Activated CD4-positive, alpha-beta T cell treated with anti-CD3 and anti-CD28 coated beads for 36 hours (primary cell): ENCODE measurements at places on chromosomes 2 and 18. TPM values are rescaled to one million over a fixed set of nuclear protein-coding genes. Genes with fewer than 3 reads are reported as not detected.

DNA sequence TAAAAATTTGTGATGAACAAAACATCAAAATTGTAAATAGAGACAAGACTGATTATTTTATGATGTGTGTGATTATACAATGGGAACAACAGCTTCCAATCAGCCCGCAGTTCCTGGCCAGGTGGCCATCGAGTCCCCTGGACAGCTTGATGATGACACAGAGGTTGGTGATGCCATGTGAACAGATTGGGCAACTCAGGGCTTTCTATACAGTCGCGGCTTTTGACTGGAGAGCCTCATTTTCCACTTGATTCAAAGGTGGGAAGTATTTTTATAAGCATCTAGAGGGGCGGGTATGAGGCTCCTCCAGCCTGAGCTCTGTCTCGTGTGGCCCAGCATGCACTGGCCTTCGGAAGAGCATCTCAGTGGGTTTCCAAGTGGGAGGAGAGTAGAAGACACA lies 14.9 kb upstream of the HPCAL1 start:
- no peaks in the 10 kb centered on the region for H3K27me3 ChIP-seq
- H3K27ac ChIP-seq, result no peak overlapping the region
- H3K36me3 ChIP-seq, result no peaks in the 10 kb centered on the region
- peaks cover 2% of the 10 kb centered on the region for H3K4me1 ChIP-seq
- DNase-seq, result no peak

- peaks cover 39% of the 10 kb centered on the region for H3K4me1 ChIP-seq
- no peak for DNase-seq
- no peak overlapping the region for H3K4me3 ChIP-seq
- H3K27ac ChIP-seq, result no peak overlapping the region
Measured at GRCh38 chr2:221504905-221505304, 67.2 kb downstream of the EPHA4 start.

GRCh38 chr2:9519250-9519649 lies 36.4 kb downstream of the ADAM17 start:
- peaks cover 2% of the 10 kb centered on the region for H3K4me1 ChIP-seq
- peaks cover 48% of the 10 kb centered on the region for H3K36me3 ChIP-seq
- no peak overlapping the region for H3K4me3 ChIP-seq
- H3K27ac ChIP-seq, result peak overlapping the region; percentile 70

- H3K27ac ChIP-seq, result peak overlapping the region; percentile 76
- peaks cover 14% of the 10 kb centered on the region for H3K36me3 ChIP-seq
- no peaks in the 10 kb centered on the region for H3K27me3 ChIP-seq
- DNase-seq, result peak; percentile 33
Measured at GRCh38 chr2:241763551-241764274, 12.9 kb upstream of the GAL3ST2 start.

GRCh38 chr2:159427048-159427447 lies 140.5 kb upstream of the WDSUB1 start:
- peaks cover 9% of the 10 kb centered on the region for H3K36me3 ChIP-seq
- H3K27ac ChIP-seq, result no peak overlapping the region
- H3K4me1 ChIP-seq, result peaks cover 3% of the 10 kb centered on the region
- DNase-seq, result no peak
- H3K27me3 ChIP-seq, result no peaks in the 10 kb centered on the region

DNA sequence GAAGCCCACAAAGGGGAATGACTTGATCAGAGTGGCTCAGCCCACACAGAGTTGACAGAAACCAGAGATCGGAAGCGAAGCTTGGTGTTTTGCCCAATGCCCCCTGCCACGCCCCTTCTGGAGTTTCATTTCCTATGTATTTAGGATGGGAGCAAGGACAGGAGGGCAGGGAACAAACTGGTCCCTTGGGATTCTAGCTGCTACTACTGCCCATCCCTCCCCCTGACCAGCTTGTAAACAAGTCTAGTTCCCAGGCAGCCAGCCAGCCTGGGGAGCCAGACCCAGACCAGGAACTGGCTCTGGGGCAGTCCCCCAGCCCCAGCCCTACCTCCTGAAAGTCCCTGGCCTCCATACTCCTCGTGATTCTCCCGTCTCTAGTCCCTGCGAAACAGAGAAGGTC lies 8.3 kb downstream of the WNT6 start:
- DNase-seq, result no peak
- no peaks in the 10 kb centered on the region for H3K36me3 ChIP-seq
- no peak overlapping the region for H3K4me3 ChIP-seq
- H3K27ac ChIP-seq, result no peak overlapping the region
- peaks cover 13% of the 10 kb centered on the region for H3K4me1 ChIP-seq

Gene NPHP1
- 2.8 TPM for total RNA-seq

Gene GALNT13
- not detected for total RNA-seq

DNA sequence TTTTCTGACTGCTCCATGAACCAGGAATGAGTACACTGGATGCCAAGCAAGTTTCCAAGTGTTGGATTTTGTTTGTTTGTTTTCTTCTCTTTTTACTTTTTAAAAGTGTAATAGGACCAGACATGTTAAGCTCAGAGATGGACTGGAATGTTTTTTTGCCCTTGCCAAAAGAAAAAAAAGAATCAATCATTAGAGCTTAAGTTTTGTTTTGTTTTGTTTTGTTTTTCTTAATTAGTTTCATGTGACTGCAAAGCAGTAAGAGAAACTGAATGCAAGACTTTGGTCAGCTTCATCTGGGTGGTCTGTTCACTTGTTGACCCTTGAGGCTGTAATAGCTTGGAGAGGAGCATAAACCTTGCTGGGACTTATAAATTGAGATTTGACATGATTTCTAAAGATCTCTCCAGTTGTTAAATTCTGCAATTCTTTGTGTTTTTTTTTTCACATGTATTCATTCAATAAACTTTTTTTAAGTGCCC lies 42.4 kb upstream of the SLC1A4 start:
- DNase-seq, result no peak
- no peaks in the 10 kb centered on the region for H3K27me3 ChIP-seq
- H3K27ac ChIP-seq, result peak overlapping the region; percentile 89

DNA sequence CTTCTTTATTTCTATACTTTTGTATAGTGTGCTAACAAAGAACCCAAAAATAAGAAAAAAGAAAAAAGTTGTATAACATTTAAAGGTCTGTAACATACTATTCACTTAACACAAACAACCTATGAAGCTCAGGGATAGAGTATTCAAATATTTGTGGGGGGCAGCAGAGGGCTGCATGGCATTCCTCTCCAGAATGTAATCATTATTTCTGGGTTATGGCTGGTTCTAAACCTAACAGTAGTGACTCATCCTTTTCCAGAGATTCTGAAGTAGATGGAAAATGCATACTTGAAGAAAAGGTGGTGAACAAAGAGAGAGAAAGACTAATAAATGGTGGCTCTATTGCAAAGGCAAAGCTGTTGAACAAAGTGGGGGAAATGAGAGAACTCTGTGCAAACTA lies 249.4 kb downstream of the NRXN1 start:
- no peak overlapping the region for H3K4me3 ChIP-seq
- H3K27me3 ChIP-seq, result no peaks in the 10 kb centered on the region
- H3K4me1 ChIP-seq, result no peaks in the 10 kb centered on the region
- H3K36me3 ChIP-seq, result no peaks in the 10 kb centered on the region
- no peak for DNase-seq

DNA sequence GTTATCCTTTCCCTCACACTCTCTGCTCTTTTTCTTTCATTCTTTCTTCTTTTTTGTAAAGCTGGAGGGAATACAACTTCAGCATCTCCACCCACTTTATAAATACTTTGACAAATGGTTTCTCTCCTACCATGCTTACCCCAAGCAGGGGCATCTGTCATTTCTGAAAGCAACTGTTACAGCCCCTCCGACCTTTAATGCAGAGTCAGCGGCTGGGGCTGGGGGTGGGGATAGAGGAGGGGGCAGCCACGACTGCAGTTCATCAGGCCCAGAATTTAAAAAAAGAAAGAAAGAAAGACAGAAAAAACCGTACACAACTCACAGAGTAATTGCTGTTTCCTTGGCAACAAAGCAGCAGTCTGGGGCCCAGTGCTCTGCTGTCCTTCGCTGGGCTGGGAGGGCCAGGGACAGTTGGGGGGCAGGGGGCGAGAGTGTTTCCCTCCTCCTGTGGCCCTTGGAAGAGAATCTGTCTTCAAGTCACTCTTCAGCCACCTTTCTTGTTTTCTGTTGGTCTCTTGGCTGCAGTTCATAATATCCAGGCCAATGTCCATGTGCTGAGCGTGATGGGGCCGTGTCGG lies 53.8 kb downstream of the CELF4 start:
- no peaks in the 10 kb centered on the region for H3K36me3 ChIP-seq
- H3K4me3 ChIP-seq, result no peak overlapping the region
- no peak overlapping the region for H3K27ac ChIP-seq
- no peaks in the 10 kb centered on the region for H3K27me3 ChIP-seq
- DNase-seq, result no peak

Gene ELOA2
- total RNA-seq, result not detected

DNA sequence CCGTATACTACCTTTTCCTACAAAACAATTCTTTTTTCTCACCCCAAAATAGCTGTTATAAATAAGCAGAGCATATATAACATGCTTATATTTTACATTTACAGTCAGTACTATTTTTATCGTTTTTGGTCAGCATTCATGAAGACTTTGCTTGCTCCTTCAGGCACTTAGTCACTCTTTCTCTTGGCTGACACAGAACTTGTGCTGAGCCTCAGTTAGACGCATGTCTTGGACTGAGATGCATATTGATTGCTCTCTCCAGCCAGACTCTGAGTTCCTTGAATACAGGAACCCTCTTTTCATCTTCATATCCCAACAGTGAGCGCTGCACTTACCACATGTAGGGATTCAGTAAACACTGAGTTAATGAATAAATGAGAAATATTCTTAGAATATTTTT lies 158.3 kb downstream of the RTN4 start:
- H3K36me3 ChIP-seq, result no peaks in the 10 kb centered on the region
- no peaks in the 10 kb centered on the region for H3K4me1 ChIP-seq
- H3K27ac ChIP-seq, result no peak overlapping the region
- no peak overlapping the region for H3K4me3 ChIP-seq

Gene CELF4
- not detected for total RNA-seq

Gene DOK6
- not detected for total RNA-seq

DNA sequence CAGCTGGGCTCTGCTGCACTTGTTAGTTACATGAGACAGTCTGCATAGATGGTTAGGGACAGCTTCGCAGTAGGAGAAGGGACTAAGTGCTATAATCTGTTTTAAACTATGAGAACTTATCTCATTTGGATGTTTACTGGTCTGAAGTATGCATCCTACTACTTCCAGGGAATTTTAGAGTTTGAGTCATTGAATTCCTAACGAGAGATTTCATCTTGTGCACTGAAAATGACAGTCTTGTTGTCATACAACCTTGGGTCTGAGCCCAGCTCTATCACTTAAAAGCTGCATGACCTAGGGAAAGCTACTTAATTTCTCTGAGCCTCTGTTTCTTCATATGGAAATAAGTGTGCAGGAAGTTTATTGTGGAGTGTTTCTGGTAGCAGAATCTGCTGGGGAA lies 78.4 kb downstream of the TRIM43 start:
- H3K27me3 ChIP-seq, result peaks cover 3% of the 10 kb centered on the region
- peaks cover 10% of the 10 kb centered on the region for H3K4me1 ChIP-seq
- DNase-seq, result no peak
- no peaks in the 10 kb centered on the region for H3K36me3 ChIP-seq
- H3K4me3 ChIP-seq, result no peak overlapping the region

DNA sequence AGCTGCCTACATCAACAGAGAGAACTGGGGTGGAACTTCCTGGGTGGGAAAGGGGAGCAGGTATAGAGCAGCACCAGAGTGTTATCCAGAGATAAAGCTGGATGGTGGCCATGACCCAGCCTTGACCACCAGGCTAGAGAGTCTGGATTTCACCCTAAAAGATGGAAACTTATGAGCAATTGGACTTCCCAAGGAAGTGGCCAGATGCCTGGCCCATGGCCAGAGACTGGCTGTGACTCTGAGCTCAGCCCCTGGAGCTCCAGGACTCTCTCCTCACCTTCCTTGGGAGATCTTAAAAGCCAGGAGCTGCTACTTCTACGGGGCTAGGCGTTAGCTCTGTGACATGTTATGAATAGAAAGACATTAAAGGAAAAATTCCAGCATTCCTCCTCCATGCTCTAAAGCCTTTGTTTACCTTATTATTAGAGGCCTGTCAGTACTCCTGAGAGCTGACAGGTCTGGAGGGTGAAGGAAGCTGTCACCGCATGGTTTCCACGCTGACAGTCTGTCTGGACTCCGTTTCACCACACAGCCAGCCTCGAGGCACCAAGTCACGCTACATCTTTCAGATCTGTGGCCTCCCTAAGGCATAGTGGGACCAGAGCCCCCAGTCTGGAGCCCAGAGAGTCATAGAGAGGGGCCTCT lies 260.0 kb upstream of the SIX2 start:
- no peaks in the 10 kb centered on the region for H3K4me1 ChIP-seq
- H3K36me3 ChIP-seq, result no peaks in the 10 kb centered on the region
- H3K27ac ChIP-seq, result no peak overlapping the region
- DNase-seq, result no peak
- no peak overlapping the region for H3K4me3 ChIP-seq
- H3K27me3 ChIP-seq, result peaks cover 19% of the 10 kb centered on the region

- H3K4me3 ChIP-seq, result no peak overlapping the region
- no peaks in the 10 kb centered on the region for H3K4me1 ChIP-seq
- H3K27ac ChIP-seq, result no peak overlapping the region
- no peak for DNase-seq
- peaks cover 12% of the 10 kb centered on the region for H3K27me3 ChIP-seq
Measured at GRCh38 chr2:227183657-227184367, 19.4 kb downstream of the COL4A3 start.

DNA sequence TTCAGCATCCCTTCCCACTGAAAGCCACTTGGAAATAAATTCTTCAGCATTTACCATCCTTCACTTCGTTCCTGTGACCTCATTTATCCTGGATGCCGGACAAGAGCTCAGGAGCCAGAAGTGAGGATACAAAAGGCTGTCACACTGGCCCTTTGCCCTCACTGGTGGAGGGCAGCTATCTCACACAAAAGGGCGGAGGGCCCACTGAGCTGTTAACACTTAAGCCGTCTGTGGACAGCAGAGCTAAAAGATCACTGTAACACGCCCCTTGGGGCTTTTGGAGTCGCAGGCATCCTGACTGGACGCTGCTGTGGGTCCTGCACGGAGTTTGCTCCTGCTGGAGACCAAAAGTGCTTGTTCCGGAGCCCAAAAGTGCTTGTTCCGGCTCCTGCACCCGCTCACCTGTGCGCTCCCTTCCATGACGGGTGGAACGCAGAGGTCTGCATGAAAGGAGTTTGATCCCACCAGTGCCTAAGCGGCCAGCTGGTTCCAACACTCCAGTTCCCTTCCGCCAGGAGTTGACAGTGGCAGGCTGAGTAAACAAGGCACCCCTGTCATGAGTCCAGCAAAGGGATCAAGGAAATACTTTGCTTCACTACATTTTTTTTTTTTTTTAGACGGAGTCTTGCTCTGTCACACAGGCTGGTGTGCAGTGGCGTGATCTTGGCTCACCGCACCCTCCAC lies 572.0 kb upstream of the LINC00305 start:
- no peaks in the 10 kb centered on the region for H3K36me3 ChIP-seq
- no peaks in the 10 kb centered on the region for H3K4me1 ChIP-seq
- no peak overlapping the region for H3K4me3 ChIP-seq
- DNase-seq, result no peak
- no peak overlapping the region for H3K27ac ChIP-seq

DNA sequence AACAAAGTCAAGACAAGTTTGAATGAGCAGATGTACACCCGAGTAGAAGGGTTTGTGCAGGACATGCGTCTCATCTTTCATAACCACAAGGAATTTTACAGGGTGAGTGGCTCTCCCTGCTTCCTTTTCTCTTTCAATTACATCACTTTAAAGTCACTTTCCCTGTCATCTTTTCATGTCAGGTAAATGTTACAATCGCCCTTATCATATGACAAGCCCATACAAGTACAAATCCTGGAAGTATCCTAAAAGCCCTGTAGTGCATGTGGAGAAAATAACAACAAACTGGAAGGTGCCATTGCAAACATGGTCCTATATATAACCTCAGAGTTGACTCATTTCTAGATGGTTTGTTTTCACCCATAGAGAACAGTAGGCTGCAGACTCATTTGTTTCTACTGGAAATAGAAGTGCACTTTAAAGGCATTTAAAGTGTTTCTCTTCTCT lies 126.0 kb downstream of the SP100 start:
- peaks cover 18% of the 10 kb centered on the region for H3K4me1 ChIP-seq
- H3K36me3 ChIP-seq, result peaks cover 56% of the 10 kb centered on the region
- no peak for DNase-seq
- no peaks in the 10 kb centered on the region for H3K27me3 ChIP-seq
